ENCODE measurements at places on chromosomes 11 and 22.

- DNase-seq, result no peak
Observed at GRCh38 chr11:118353084-118353710, 6.2 kb upstream of the UBE4A start.

DNA sequence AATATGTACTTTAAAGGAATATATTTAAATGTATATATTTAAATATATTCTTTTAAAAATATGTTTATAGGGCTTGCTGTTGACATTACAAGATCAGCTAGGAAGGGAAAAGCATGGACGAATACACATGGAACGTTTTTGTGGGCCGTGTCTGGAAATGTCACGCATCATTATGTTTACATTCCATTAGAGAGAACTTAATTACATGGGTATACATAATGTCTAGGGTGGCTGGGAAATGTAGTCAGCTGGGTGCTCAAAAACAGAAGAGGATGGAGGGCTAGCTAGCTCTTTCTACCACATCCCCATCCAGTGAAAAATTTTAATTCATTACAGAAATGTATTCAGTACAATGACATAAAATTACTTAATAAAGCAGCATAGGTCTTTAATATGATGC lies 371.2 kb downstream of the DYNC2H1 start:
- DNase-seq, result no peak

GRCh38 chr11:96134602-96135001 lies 208.4 kb downstream of the MAML2 start:
- no peak for DNase-seq

DNA sequence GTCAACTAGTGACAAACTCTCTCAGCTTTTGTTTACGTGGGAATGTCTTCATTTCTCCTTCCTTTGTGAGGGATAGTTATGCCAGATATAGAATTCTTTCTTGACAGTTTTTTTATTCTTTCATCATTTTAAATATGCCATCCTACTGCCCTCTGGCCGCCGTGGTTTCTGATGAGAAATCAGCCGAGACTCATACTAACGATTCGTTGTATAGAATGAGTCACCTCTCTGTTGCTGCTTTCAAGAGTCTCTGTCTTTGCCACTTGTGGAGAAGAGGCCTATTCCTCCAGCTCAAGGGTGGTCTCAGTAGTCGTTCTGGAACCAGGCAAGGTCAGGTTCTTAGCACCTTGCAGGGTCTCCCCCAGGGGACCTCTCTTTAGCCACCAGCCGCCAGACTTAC lies 8.0 kb downstream of the MYO7A start:
- no peak for DNase-seq

DNA sequence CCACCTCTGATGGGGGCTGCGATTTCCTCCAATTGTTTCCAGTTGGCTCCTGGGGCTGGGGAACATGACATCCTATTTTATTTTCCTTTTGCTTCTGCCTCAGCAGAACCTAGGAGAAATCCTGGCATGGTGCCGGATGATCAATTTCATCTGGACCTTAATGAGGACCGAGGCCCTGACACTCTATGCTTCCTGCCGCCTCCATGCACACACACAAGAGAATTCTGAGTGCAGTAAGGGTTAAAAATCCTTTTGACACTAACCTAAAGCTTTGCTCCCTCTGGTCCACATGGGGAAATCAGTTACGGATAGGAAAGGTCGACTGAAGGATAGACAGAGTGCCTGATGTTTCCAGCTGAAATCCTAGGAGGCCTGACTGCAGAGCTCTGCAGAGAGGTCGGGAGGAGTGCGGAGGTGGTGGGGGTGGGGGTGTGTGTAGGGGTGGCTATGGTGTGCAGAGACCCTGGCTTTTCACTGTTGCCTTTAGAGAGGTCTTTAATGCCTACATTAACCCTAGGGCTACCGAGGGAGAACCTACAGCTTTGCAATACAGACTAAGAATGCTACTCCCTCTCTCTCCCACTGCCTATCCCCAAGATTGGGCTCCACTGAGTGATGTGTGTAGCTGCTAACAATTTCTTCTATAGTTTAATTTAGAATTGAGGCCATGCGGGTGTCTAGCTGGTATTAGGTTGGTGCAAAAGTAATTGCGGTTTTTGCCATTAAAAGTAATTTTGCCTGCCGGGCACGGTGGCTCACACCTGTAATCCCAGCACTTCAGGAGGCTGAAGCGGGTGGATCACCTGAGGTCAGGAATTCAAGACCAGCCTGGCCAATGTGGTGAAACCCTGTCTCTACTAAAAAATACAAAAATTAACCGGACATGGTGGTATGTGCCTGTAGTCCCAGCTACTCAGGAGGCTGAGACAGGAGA lies 53.6 kb upstream of the INCENP start:
- DNase-seq, result no peak

DNA sequence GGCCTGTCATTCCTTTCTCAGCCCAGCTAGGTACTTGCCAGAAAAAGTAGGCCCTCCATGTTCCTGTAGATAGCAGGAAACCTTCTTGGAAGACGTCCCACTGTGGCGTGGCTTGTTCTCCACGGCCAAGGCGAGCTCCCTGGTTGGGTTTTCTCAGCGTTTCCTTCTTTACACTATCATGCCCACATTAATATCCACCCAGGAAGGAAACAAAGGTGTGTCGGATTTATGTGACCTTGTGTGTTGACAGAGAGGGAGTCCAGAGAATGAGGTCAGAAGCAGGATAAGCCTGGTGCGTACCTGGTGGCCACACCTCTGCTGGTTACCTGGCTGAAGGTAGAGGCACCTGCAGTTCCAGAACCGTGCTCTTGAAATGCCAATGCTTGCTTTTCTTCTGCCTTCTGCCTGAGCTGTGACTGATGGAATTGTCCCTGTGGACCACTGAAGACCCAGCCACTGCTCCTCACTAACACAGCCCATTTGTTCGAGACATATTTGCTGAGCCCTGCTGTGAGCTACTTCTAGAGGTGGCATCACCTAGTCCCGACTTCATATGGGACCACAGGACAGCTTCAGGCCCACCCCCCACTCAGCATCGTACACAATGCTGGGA lies 7.9 kb downstream of the ASPHD2 start:
- DNase-seq, result no peak

- DNase-seq, result no peak
Observed at GRCh38 chr22:27110665-27111451, 453.5 kb downstream of the MIAT start.

GRCh38 chr22:25174888-25175411 lies 24.7 kb upstream of the CRYBB3 start:
- no peak for DNase-seq

GRCh38 chr22:47550524-47551430 lies 788.3 kb downstream of the TBC1D22A start:
- no peak for DNase-seq

DNA sequence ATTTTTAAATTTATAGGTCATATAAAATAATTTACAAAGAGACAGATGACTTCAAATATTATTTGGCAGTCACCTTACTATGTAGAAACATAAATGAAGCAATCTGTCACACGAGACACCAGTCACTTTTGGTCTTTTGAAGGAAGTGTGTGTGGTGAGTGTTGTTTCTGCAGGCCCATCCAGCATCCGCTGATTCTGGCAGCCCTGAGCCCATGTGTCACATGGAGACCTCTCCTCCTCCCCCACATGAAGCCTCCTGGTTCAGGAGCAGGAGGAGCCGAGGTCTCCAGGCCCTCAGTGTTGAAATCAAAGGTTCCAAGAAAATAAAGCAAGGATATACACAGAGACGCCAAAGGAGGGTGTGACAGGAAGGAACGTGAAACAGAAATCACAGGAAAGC lies 60.1 kb downstream of the ARFGAP3 start:
- no peak for DNase-seq

DNA sequence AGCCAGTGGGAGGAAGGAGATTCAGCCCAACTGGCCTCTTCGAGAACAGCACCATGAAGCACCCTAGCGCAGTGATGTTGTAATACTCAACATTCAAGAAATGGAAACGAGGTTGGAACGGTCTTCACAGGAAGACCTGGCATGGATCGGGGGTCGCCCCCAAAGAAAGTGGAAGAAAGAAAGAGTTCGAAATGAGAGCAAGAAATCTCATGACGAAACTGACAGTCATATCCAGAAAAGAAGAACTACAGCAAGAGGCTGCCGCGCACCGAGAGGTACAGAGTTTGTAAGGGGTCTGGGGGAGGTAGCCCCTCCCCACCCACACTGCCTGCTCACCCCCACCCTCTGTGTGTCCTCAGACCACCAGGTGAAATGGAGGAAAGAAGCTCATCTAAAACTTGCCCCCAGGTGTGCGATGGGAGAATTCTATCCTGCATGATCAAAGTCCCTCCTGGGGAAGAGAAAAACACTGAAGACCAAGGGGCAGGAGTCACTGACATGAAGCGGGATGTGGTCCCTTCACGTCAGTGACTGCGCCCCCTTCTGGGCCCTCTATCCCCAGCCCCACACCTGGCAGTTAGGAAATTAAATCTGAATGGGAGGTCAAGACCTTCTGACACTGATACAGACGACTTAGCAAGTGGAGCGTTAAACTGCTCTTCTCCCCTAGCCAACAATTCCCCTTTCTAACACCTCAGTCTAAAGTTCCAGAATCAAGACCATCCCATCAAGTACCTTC lies 52.9 kb upstream of the SPATA19 start:
- no peak for DNase-seq

DNA sequence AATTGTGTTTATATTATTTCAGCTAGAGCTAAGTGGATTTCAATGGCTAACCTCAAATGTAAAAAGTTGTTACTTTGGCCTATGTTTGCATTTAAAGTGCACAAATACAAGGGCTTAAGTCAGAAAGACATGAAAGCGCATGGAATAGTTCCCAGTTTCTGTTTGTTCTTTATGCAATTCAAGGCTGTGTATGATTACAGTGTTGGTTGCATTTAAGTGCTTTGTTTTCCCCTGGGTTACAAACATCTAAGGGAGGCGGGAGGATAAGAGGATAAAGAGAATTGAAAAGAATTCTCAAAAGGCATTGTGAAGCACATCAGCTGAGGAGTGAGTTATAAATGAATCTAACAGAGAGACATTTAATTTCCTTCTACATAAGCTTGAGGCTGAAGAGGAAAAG lies 453.4 kb downstream of the NTM start:
- DNase-seq, result no peak

GRCh38 chr22:49622241-49623105 lies 205.2 kb downstream of the BRD1 start:
- no peak for DNase-seq

DNA sequence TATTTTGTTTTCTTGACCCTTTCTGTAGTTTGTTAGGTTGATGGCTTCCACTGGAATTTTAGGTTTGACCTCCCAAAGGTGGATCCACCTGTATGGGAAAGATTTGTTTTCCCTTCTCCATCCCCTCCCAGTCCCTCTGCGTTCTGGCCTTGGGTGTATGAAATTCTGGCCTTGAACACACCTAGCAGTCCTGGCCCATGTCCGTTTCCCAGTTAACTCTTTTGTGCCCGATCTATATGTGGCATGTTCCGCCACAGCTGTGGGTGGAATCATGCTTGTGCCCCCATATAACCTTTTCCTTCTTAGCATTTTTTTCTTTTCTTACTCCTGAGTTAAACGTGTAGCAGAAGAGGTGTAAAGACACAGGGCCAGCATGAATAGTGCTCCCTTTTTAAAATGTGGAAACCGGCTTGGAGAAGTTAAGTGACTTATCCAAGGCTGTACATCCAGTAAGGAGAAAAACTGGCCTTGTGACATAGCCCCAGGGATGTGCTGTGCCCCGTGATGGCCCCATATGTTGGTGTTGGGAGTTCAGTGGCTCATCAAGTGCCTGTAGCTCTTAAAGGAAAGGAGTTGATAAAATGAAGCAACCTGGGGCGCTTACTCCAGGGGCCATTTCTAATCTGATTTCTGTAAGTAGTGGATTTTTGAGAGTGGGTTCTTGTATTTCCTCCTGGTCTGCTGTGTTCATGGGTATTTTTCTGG lies 39.3 kb downstream of the ZNRF3 start:
- no peak for DNase-seq

GRCh38 chr22:35317680-35318290 lies 18.1 kb downstream of the TOM1 start:
- DNase-seq, result no peak

DNA sequence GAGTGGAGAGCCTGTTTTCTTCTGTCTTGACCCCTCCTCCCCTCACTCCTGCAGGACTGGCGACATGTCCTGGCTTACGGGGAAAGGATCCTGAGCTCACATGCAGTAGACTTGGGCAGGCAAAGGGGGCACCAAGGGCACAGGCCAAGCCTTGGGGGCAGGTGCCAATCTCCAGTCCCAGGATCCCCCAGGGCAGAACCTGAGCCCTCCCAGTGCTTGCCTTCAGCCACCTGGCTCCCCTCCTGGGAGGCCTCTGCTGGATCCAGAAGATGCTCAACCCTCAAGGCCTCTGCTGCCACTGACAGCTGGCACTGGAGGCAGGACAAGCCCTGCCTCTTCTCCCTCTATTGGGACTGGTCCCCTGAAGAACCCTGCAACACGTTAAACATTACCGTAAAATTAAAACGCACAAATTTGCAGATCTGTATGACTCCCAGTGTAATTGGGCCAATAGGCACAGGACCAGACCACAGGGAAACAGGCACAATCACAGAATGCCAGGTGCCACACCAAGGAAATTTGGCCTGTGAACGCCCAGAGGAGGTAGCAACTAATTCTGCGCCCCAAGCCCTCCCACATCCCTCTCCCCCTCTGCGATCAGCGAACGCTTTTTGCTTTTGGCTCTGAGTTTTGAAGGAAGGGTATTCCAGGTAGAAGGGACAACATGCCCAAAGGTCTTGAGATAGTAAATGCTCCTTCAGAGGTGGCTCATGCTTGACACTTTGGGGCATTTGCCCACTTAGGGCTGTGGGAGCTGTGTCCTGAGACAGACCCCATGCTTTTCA lies 967 bp upstream of the LZTR1 start:
- DNase-seq, result no peak

- no peak for DNase-seq
Observed at GRCh38 chr22:29215012-29215860, 9.5 kb downstream of the EMID1 start.

DNA sequence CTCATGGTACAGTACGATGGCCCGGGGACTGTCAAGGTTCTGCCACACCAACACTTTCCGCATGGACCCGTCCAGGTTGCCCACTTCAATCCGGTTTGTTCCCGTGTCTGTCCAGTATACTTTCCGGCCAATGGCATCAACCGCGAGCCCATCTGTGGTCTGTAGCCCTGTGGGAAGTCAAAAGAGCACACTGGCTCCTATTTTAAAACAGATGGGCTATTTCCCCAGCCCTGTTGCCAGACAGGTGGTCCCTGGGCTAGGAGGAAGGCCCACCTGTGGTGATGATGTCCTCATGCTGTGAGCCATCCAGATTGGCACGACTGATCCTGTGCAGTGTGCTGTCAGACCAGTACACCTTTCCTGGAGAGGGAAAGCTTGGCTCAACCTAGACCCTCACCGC lies 30.4 kb upstream of the CKAP5 start:
- no peak for DNase-seq

GRCh38 chr22:45425531-45426265 lies 12.2 kb downstream of the RIBC2 start:
- no peak for DNase-seq

All from NCI-H1417 treated with DMSO at 0.1 percent for 48 hours (cell line).